ENCODE measurements at places on chromosomes 13 and 19.

DNA sequence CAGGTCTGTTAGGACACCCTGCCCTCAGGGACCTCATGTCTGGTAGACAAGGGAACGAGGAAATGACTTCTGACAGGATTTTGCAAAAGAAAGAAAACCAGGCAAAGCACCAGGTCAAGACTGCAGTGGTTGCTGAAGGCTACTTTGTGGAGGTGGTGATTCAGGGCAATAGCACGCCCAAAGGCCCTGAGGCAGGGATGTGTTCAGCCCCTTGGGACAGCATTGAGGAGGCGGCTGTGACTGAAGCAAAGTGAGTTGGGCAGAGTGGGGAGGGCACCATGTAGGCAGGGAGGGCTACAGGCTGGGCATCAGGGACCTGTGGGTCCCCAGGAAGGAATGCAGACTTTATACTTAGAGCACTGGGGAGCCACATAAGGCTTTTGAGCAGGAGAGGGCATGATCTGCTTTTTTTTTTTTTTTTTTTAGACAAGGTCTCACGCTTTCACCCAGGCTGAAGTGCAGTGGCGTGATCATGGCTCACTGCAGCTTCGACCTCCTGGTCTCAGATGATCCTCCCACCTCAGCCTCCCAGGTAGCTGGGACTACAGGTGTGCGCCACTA, 10.8 kb upstream of the HOMER3 start:
- no peak for DNase-seq

- DNase-seq, result no peak
These were observed 36.6 kb downstream of the CYP4F22 start for GRCh38 chr19:15544970-15545369.

DNA sequence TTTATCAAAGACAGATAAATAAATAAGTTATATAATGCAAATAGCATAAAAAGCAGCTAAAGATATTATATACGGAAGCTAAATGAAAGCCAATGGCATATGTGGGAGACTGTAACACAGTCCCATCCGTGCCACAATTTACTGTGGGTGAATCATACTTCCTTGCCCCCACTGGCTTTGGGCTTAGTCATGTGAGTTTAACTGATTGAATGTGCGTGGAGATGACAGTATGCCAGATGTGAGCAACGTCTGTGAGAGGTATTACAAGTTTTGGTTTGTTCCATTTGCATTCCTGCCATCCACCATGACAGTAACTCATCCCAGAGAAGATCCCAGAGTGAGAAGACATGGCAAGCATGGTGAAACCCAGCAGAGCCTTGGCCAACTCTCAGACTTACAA, 340.0 kb downstream of the SUCLA2 start:
- no peak for DNase-seq

GRCh38 chr19:18014197-18014596, 6.2 kb downstream of the ARRDC2 start:
- no peak for DNase-seq

DNA sequence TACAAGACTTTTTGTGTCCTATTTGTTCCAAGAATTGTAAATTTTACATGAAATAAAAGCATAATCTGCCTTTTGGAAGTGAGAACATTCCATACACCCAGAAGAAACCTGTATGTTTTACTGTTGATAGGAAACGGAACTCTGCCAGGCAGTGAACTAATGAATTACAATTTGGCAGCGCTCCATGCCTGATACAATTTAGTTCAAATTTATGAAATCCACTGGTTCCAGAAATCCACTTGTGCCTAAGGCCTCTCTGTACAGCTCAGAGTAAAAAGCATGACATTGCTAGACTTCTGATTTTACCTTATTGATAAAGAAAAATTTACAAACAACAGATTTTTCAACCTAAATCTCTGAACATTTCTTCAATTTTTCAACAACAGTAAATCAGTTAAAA, 78.1 kb downstream of the PCDH9 start:
- no peak for DNase-seq

- no peak for DNase-seq
These were observed 429.1 kb downstream of the ITGBL1 start for GRCh38 chr13:101881593-101881992.

DNA sequence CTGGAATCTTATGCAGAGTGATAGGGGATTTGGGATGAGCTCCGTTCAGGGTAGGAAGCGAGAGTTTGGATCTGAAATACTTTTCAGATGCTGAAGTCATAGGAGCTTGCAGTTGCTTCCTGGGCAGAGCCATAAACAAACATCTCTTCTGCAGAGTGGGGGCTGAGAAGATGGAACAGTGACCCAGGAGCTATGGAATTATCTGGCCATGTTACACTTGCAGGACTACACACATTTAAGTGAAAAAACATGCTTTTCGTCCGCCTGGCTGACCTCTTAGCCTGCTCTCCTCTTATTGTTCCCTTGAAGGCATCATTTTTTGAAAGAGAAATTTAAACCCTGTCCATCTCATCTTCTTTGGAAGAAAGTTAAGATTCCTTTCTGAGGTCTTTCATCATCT, 40.7 kb downstream of the PSG11 start:
- DNase-seq, result no peak

GRCh38 chr13:36774931-36775330, 44.1 kb upstream of the RFXAP start:
- no peak for DNase-seq

DNA sequence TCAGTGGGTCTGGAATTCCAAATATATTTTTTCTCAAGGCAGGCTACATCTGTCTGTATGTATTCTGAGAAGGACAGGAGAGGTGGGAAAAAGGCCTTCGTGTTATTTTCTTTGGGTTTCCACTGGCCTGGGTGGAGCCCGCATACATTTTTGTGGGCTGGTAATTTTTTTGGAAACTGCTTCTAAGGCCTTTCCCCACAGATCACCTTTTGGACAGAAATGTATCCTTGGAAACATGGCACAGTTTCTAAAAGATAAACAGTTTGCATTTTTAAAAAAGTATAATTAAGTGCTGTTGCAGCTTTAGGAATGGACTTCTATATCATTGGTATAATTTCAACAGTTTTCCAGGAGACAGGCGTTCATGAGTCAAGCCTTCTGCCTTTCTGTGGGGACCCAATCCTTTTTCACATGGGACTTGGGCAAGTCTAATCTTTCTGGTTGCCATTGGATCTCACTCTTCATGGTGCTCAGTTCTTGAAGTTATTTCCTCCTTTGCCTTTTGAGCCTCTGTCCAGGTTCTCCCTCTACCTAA, 8.9 kb downstream of the RFX2 start:
- DNase-seq, result no peak

DNA sequence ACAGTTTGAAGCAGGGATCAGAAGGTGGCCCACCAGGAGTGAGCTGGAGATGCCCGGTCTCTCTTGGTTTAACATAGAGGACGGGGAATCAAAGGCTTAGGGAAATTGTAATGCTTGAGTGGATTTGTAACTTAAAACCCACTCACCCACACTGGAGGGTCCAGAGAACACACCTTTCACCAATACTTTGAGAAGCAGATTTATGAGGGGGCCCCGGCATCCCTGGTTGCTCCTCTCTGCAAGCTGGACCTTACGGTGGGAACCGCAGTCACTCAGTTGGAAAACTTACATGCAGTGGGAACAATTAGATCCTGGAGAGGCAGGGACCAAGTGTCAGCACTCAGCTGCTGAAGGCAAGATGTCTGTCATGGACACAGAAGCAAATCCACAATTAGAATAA, 20.5 kb downstream of the PPP5C start:
- no peak for DNase-seq

- no peak for DNase-seq
These were observed 141.3 kb downstream of the SLITRK6 start for GRCh38 chr13:85657942-85658341.

DNA sequence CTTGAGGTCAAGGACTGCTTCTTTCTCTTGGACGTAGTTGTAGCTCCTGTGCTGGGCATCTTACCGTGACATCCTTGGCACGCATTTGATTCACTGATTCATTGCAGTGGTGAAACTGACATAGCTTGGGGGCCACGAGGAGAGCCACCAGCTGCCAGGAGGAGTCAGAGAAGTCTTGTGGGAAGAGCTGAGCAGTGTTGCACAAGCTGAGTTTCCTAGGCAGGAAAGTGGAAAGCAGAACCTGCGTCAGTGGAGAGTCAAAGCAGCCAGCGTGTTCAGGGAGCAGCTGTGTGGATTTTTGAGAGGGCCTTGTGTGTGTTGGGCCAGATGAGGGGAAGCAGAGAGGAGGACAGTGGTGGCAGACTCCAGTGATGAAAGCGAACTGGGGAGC, 5.3 kb upstream of the GPR183 start:
- DNase-seq, result no peak

- DNase-seq, result peak; percentile 83
These were observed 714 bp downstream of the POLRMT start for GRCh38 chr19:632579-633067.

- DNase-seq, result peak; percentile 71
These were observed 710 bp upstream of the BTBD2 start for GRCh38 chr19:2016041-2016807.

DNA sequence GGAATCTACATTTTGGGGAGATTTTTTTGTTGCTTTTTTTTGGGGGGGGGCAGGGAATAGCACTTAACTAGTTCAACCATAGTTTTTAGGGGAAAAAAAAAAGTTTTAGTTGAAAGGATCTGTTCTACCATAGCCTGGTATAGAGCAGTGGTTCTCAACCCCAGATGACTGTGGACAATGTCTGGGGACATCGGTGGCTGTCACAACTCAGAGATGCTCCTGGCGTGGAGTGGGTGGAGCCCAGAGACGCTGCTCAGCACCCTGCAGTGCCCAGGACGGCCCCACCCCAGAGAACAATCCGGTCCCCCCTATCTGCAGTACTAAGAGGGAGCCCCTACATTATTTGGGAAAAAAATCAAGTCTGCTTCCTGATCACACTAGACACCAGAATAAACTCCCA, 8.3 kb downstream of the GNG7 start:
- no peak for DNase-seq

DNA sequence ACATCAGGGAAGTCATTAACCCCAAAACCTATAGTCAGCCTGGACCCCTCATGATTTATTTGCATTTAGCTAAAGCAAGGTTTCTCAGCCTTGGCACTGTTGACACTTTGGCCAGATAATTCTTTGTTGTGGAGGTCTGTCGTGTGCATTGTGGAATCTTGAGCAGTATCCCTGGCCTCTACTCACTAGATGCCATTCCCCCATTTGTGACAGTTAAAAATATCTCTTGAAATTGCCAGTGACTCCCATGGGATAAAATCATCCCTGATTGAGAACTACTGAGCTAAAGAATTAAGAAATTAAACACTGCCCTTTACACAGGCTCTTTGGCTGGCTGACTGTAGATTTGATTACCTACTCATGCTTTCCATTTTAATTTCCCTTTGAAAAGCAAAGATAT, 102.7 kb downstream of the LMO7 start:
- no peak for DNase-seq

GRCh38 chr19:39864118-39864517, 17.9 kb upstream of the FBL start:
- DNase-seq, result no peak

- DNase-seq, result no peak
These were observed 172.8 kb downstream of the DNAJC15 start for GRCh38 chr13:43196086-43196621.

DNA sequence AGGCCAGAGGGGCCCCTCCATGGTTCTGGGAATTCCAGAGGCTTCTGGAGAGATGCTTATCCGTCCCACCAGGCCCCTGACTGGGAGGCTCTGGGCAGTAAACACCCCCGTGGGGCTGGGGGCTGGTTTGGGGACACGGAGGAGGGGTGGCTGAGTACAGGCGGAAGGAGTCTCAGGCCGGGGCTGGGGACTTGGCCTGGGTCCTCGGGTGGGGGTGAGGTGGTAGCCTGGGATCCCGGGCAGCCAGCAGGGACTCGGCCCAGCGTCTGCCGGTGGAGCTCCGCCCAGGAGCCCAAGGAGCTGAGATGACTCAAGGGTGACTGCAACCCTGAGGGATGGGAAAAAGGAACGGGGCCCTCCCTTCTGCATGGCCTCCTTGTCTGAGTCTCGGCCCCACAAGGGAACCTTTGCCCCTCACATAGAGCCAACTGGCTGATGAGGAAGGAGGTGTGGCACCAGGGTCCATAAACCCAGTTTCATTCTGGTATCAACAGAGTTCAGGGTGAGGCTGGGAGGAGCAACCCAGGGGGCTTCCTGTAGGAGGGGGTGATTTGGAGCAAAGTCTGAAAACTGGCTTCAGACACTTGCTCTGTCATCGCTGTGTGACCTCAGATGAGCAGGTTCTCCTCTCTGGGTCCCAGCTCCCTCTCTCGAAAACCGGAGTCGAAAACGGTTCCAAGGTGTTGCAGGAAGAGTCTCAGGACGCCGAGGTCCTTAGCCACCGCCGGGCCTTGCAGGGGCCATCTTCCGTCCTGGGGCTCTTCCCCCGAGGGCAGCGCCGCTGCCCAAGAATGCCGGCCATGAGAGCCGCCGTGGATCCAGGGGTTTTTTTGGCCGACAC, 809 bp downstream of the MISP start:
- no peak for DNase-seq

DNA sequence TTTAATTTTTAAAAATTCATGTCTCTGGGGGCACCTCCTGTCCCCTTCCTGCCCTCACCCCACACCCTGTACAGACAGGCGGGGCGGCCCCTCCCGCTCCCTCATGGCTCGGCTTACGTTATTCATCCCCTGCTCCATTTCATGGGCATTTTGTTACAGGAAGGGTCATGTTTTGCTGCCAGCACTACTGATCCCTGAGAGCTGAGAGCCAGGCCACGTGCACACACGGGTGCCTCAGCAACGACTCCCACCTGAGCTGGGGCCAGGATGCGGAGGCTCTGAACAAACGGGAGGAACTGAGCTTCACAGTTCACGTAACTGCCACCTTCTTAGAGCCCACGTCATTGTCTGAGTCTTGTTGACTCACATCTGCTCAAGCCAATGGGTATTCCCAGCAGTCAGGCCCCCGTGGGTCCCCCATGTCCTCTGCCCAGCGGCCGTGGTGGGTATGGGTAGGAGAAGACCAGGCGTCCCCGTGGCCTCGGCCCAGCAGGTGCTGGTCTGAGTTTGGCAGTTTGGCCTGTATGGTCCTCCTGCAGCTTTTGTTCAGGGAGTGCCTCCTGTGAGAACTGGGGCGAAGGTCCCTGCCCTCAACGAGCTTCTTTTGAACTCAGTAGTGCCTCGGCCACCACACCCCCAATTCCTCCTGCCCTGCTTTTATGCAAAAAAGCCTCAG, 16.4 kb upstream of the TMEM255B start:
- no peak for DNase-seq

DNA sequence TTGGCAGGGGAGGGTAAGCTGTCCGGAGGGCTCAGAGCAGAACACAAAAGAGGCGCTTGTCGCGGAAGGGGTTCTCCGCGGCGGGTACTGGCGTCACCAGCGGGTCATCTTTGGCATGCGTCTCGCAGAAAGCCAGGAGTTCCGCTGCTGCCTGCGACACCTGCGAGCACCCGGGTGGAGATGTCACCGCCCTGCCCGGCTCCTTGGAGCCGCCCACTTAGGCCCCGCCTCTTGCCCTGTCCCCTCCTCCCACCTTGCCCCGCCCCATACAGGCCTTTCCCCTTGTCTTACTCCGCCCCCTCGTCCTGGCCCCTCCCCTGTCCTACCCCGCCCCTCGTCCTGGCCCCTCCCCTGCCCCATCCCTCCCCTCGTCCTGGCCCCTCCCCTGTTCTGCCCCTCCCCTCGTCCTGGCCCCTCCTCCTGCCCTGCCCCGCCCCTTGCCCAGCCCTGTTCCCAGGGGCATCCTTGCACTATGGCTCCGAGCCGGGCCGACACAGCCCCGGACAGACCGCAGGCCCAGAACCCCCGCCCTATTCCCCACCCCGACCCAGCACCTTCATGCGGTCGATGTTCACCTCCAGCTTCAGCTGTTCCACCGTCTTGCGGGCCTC, 1.9 kb downstream of the GNG8 start:
- DNase-seq, result peak; percentile 89

All from GM12891 (cell line).